ENCODE measurements at places on chromosomes 5 and 9.

DNA sequence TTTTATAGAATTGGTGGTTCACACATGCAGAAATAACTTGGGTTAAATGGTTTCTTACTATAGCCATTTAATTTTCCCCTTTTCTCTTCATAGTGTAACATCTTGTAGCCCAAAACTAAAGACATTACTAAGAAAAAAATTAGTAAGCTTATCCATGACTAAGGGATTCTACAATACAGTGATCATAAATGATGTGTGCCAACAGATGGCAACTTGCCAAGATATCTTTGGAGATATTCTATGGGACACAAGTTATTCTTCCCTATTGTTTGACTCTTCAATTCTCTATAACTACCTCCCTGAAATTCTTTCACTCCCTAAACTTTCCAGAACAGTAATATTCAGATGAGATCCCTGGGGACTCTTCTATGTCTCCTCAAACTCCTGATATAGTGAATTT, 580.6 kb downstream of the PTPRD start:
- no peak for DNase-seq

- DNase-seq: no peak
These were observed 31.0 kb downstream of the CYSTM1 start for GRCh38 chr5:140205952-140206351.

- no peak for DNase-seq
These were observed 38.4 kb downstream of the SLC12A7 start for GRCh38 chr5:1073239-1074102.

DNA sequence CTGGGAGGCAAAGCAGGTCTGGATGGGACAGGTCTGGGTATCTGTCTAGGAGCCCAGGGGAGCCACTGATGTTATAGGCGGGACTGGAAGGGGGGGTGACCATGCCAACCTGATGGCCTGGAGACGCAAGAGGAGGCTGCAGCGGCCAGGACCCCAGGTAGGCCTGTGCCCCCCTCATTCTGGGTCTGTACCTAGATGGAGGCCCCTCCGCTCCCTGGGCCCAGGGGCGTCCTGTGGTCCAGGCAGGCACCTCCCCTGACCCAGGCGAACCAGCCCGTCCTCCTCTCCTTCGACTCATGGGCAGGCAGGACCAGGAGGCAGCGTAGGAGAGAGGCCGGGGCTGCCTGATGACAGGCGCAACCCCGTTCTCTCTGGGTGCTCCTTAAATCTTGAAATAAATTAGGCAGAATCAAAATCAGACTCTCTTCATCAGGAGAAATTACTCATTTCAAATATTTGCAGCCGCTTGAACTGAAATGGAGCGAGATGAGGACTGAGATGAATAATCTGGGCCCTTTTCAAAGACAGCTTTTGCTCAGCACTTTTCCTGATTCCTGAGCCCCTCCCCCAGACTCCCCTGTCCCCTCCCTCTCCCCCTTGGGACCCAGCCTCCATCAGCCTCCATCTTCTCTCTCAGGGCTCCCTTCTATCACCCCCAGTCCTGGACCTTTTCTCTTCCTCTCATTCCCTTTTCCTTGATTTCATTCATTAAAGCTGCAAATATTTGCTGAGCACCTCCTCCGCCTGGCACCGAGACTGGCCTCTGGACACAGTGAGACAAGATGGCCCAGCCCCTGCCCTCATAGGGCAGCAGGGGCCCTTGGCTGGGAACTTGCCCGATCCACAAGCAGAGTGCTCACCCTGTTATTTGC, 46.8 kb upstream of the IER5L start:
- DNase-seq: no peak

- peak; percentile 33 for DNase-seq
These were observed 437.1 kb upstream of the TLE4 start for GRCh38 chr9:79134654-79135053.

DNA sequence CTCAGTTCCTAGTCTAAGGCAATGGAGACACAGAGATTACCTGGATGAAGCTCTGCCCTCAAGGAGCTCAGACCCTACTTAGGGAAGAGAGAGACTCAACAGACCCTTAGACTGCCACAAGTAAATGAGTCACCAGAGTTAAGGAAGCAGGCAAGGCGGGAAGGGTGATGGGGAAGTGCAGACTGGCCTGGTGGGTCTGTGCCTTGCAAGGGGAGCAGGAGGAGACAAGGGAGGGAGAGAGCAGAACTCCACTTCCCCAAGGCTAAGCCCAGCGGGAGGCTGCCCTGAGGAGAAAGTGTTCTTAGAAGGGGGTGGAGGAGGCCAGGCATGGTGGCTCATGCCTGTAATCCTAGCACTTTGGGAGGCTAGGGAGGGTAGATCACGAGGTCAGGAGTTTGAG, 83.7 kb downstream of the HRH2 start:
- DNase-seq: no peak

GRCh38 chr5:66417781-66418180, 178.4 kb upstream of the MAST4 start:
- DNase-seq: no peak

GRCh38 chr9:104118916-104119315, 24.8 kb downstream of the SMC2 start:
- DNase-seq: no peak

DNA sequence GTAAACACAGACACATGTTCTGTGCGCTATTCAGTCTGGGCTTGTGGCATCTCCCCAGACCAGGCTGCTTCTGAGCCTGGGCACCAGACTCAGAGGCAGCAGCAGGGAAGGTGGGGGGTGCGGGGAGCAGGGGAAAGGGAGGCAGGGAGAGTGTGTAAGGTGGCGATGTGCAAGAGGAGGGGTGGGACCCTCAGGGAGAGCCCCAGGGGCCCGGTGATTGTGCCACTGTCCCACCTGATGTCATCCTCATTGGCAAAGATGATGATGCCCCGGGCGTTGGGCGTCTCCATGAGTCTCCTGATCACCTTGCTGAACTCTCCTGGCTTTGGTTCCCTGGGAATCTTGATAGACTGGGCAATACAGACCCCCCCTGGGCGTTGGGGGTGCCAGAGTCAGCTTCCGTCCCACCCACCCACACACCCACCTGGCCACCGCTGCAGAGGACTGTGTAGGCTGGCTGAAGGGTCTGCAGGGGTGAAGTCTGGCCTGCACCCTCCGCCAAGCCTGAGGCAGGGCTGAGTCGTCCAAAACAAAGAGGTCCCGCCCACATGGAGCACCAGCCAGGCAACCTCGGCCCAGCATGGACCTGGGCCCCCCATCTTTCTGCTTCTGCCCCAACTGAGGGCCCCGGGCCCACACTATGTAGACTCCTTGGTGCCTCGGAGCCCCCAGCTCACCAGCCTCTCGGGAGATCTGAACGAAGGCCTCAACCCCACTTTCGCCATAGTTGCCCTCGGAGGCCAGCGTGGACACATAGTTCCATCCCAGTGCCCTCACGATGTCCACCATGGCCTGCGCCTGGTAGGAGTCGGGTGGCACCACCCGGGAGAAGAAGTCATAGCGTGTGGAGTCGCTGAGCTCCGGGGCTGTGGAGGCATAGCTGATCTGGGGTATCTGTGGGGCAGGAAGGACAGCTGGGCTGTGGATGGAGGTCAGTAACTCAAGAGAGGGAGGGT, 3.7 kb downstream of the GRM6 start:
- no peak for DNase-seq

DNA sequence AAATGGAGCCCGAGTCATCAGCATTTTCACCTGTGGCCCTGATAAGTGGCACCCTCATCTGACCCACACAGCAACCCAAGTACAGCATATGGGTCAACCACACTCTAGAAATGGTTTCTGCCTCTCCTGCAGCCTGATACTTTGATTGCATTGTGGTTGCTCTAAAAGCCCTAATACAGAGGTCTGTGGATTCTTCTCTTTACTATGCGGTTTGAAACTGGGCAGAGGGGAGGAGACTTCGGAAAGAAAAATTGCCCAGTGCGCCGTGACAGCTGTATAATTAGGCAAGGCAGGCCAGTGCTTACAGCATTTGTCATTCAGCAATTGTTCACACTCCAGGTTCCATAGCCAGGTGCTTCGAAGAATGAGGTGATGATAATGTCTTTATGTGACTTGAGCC, 361.0 kb downstream of the NFIB start:
- no peak for DNase-seq

DNA sequence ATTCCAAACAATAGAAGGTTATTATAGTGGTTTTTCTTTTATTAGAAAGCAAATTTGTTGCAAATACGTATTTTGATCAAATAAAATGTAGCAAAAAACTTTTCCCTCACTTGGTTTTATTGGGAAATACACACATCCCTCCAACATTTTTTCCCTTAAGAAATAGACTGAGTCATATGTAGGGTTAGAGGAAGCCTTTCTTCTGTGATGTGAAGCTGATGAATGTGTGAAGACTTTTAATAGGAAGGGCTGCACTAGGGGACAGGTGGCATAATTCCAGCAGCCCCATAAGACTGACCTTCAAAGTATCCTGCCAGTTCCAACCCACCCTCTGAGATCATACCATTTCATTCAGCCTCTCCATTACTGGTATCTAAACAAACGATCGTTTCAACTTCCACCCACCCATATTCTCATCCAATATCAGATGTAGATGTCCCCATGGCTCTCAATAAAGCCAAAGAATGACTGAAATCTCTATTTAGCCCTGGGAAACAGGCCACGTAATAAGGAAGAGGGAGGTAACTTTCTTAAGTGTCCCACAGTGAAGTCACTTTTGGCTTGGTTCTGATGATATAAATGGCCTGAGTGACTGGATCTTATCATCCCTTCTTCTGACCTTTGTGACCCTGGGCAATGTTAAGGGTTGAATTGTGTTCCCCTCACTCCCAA, 64.7 kb upstream of the LPAR1 start:
- no peak for DNase-seq

DNA sequence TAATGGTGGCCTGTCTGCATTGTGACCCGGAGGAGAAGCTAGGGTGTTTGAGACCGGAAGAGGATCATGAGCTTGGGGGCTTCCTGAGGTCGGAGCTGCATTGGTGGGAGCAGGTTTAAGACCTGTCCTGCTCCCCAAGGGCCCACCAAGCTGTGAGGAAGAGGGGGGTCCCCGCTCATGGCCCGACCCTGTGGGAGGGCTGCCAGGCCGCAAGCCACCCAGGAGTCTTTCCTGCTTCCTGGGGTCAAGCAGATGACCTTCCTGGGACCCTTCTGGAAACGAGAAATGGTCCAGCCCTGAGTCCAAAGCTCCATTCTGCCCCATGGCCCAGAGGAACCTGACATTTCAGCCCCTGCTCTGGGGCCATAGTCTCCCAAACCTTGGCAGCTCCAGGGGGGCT, 61.5 kb upstream of the RNU6ATAC start:
- no peak for DNase-seq

All from AG08395 (cell line).